Neural crest cell (in vitro differentiated cells): ENCODE measurements at places on chromosomes 11 and 22. TPM values are rescaled to one million over a fixed set of nuclear protein-coding genes. Genes with fewer than 3 reads are reported as not detected.
A peak's percentile ranks its signal among the peaks of the same experiment; 100 is the strongest.

TIMP3 gene
- total RNA-seq: 20.7 and 21.6 TPM in 2 replicates

OR52A1 gene
- not detected in 2 replicates for total RNA-seq

CENATAC gene
- total RNA-seq: 32.5 and 35.1 TPM in 2 replicates

OR8A1 gene
- total RNA-seq: not detected in 2 replicates

POTEH gene
- not detected in 2 replicates for total RNA-seq

OR51B5 gene
- total RNA-seq: 0.21 TPM in 1 of 2 replicates, not detected in the other

TEX12 gene
- total RNA-seq: 0.41 TPM in 1 of 2 replicates, not detected in the other

RTN4RL2 gene
- 2.4 and 3.4 TPM in 2 replicates for total RNA-seq

DMC1 gene
- total RNA-seq: 8.1 and 9.0 TPM in 2 replicates

KCTD21 gene
- 6.4 and 8.4 TPM in 2 replicates for total RNA-seq

DNA sequence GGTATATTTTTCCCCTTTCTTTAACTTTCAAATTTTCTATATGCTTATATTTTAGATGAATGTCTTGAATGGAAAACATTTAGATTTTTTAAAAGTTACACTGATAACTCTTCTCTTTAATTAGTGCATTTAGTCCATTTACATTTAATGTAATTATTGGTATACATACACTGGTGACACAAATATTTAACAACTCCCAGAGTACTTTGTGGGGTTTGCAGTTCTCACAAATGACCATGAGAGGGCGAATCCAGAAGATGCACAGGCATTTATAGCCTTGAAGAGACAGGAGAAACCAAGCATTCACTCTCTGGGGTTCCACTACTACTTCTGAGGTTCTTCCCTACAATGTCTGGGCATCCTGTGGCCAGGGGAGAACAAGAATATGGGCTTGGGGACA lies 125.1 kb downstream of the TIMP3 start:
- H3K27me3 ChIP-seq: no peaks in the 10 kb centered on the region
- no peak for DNase-seq
- H3K4me3 ChIP-seq: no peak overlapping the region
- H3K4me1 ChIP-seq: no peaks in the 10 kb centered on the region

DNA sequence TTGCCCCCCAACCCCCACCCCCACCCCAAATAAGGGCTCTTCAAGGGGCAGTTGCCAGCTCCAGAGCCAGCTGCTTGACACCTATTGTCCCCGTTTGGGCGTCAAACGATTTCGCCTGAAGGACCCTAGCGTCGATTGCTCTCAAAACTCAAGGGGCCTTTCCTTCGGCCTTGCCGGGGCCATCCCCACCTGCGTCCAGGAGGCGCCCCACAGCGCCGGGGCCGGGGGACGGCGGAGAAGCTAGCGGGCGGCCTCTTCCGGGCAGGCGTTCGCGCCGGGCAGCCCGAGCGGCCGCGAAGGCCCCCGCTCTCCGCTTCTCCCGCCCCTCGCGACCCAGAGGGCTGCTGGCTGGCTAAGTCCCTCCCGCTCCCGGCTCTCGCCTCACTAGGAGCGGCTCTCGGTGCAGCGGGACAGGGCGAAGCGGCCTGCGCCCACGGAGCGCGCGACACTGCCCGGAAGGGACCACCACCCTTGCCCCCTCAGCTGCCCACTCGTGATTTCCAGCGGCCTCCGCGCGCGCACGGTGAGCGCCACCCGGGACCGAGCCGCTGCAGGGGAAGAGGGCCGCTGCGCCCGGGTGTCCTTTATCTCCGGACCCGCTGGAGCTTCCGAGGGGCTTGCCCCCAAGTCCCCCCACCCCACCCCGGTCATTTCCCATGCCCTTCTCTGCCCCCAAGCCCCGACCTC lies at the start of gene CAPRIN1:
TSS of gene CAPRIN1 (plus strand) at position 383 of the 687 bp plus-strand sequence. CDS start 690 bp downstream, outside the sequence.
- peak within 1 kb of the TSS; percentile 99 for H3K27ac ChIP-seq
- peaks cover 35% of the 10 kb centered on the region for H3K4me1 ChIP-seq

- no peaks in the 10 kb centered on the region for H3K36me3 ChIP-seq
- no peaks in the 10 kb centered on the region for H3K27me3 ChIP-seq
- H3K4me1 ChIP-seq: no peaks in the 10 kb centered on the region
- H3K27ac ChIP-seq: no peak overlapping the region
- no peak overlapping the region for H3K4me3 ChIP-seq
Observed at GRCh38 chr22:34324763-34325162, 404.5 kb upstream of the LARGE1 start.

GRCh38 chr11:5297721-5298323 lies 3.9 kb downstream of the OR51B4 start:
- no peak for DNase-seq
- H3K36me3 ChIP-seq: no peaks in the 10 kb centered on the region
- H3K4me1 ChIP-seq: no peaks in the 10 kb centered on the region

DNA sequence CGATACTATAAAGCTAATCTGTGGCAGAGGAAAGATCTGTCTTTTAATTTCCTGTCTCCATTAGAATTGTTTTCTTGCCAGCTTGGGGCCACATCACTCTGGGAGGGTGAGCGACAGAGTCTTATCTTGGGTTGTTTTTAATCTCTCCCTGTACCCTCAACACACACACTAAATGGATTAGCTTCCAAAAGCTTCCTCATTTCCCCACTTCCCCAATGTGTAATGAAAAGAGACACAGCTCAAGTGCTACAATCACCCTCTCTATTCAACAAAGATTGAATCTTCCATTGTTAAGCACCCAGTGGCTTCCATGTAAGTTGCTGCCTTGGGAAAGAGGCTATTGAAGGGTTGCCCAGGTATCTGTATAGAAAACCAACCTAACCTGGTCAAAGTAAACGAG lies 6.1 kb upstream of the ASCL3 start:
- no peak overlapping the region for H3K27ac ChIP-seq
- no peaks in the 10 kb centered on the region for H3K4me1 ChIP-seq
- no peaks in the 10 kb centered on the region for H3K27me3 ChIP-seq
- no peak overlapping the region for H3K4me3 ChIP-seq
- no peak for DNase-seq

GRCh38 chr11:12164061-12165014 lies 53.9 kb downstream of the MICAL2 start:
- no peaks in the 10 kb centered on the region for H3K36me3 ChIP-seq
- no peak overlapping the region for H3K4me3 ChIP-seq
- H3K27me3 ChIP-seq: no peaks in the 10 kb centered on the region
- H3K27ac ChIP-seq: no peak overlapping the region
- peaks cover 14% of the 10 kb centered on the region for H3K4me1 ChIP-seq

GRCh38 chr22:19875061-19875530 lies 20.4 kb upstream of the GNB1L start:
- no peaks in the 10 kb centered on the region for H3K36me3 ChIP-seq
- H3K4me1 ChIP-seq: peaks cover 6% of the 10 kb centered on the region
- no peak overlapping the region for H3K4me3 ChIP-seq
- DNase-seq: no peak

DNA sequence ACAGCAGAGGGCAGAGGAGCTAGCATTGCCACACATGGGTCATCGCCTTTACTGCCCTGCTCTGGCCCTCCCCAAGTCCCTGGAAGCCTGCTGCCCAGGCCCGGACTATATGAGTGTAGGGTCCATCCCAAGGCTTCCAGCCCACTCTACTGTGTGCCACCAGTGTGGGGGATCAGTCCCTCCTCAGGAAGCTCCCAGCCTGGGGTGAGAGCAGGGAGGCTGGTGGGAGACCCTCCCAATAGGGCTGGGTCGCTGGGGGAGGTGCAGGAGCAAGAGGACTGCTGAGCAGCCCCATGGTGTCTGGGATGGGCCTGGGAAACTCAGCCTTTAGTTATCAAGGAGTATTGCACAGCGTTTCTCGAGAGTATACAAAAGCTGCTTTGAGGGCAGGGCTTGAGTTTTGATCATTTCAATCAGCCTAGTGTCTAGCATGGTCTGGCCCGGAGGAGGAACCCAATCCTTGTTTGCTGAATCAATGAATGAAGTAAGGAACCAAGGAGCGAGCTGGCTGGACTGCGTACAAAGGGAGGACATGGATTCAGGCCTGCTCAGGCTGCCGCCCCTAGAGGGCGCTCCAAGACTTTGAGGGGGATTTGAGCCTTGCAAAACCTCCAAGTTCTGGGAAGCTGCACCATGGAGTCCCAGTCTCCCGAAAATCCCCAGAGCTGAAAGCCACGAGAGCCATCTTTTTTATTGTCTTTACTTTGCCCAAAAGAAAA lies 89.0 kb upstream of the PARVA start:
- peak; percentile 92 for DNase-seq
- peaks cover under 1% of the 10 kb centered on the region for H3K27me3 ChIP-seq
- H3K4me1 ChIP-seq: peaks cover 10% of the 10 kb centered on the region
- H3K36me3 ChIP-seq: no peaks in the 10 kb centered on the region
- H3K27ac ChIP-seq: no peak overlapping the region
- no peak overlapping the region for H3K4me3 ChIP-seq

DNA sequence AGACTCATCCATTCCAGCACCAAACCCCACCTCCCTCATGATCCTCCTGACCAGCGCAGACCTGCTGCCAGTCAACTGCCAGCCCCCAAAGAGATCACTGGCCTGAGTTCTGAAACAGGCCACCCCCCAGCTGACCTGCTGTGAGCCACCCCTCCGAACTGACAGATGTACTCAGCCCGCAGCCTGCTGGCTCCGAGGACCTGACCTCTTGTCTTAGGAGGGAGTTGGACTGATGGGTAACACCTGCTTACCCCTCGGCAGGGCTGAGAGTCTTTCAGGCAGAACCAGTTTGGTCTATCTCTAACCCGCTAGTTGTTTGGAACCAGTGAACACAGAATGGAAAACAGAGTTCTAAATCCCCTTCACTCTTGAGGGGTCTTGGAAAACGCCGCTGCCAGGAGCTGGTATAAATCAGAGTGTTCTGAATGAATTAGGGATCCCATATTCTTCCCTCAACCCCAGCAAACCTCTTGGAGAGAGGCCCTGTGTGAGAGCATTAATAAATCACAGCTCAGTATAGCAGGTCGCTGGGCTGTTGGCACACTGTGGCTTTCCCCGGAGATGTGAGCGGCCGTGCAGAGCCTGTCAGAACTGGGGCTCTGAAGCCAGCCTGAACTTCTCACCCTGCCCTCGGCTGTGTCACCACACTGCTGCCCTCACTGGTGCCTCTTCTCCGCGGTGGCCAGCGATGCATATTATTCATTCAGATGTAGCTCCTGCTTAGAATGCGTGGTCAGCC lies 165.1 kb upstream of the NCAM1 start:
- peak overlapping the region; percentile 94 for H3K27ac ChIP-seq
- DNase-seq: no peak
- peaks cover 48% of the 10 kb centered on the region for H3K4me1 ChIP-seq
- H3K4me3 ChIP-seq: peak overlapping the region; percentile 2
- H3K36me3 ChIP-seq: no peaks in the 10 kb centered on the region
- H3K27me3 ChIP-seq: no peaks in the 10 kb centered on the region

- no peaks in the 10 kb centered on the region for H3K36me3 ChIP-seq
- H3K27me3 ChIP-seq: no peaks in the 10 kb centered on the region
- no peak overlapping the region for H3K27ac ChIP-seq
- H3K4me3 ChIP-seq: no peak overlapping the region
- no peak for DNase-seq
- peaks cover 37% of the 10 kb centered on the region for H3K4me1 ChIP-seq
Observed at GRCh38 chr11:132050049-132050448, 679.6 kb downstream of the NTM start.

GRCh38 chr11:126619516-126619915 lies 264.0 kb downstream of the ST3GAL4 start:
- no peak for DNase-seq
- no peaks in the 10 kb centered on the region for H3K36me3 ChIP-seq
- H3K27ac ChIP-seq: no peak overlapping the region
- H3K4me3 ChIP-seq: no peak overlapping the region
- H3K27me3 ChIP-seq: no peaks in the 10 kb centered on the region

DNA sequence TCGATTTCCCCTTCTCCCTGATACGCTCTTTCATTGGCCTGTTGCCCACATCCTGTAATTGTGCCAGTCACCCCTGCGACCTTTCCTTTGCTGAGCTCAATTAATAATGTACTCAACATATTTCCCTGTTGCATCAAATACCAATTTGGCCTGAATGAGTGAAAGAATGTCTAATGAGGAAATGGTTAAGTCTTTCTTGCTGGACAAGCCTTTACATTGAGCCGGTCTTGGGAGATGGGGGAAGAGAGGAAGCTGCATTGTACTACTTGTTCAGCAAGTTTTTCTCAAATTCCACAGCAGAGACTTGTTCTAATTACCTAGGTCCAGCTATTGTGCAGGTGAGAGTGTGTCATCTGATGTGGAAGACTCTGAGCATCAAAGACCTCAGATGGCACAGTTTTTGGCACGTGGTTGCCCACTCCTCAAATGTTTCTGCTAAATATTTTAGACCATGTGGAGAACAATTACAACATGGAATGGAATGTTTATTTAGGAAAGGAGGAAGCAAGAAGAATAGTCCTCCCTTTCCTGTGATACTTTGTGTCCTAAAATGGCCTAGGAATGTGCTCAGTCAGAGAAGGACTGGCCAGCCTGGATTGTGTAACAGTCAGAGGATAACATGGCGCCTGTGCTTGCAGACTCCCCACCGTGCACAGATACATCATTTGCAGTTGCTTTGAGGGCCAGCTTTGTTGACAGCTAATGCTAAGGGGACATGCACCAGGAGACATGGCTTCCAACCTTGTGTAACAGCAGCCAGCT lies 129.5 kb upstream of the E2F8 start:
- DNase-seq: no peak
- H3K27me3 ChIP-seq: peaks cover under 1% of the 10 kb centered on the region
- H3K27ac ChIP-seq: no peak overlapping the region

GRCh38 chr22:48318575-48319320 lies 1508.9 kb downstream of the BRD1 start:
- peaks cover 13% of the 10 kb centered on the region for H3K27me3 ChIP-seq
- no peak for DNase-seq
- no peak overlapping the region for H3K4me3 ChIP-seq

GRCh38 chr11:6057452-6057851 lies 26.9 kb upstream of the OR56A1 start:
- H3K4me1 ChIP-seq: no peaks in the 10 kb centered on the region
- H3K36me3 ChIP-seq: no peaks in the 10 kb centered on the region
- H3K4me3 ChIP-seq: no peak overlapping the region

- H3K36me3 ChIP-seq: peaks cover 16% of the 10 kb centered on the region
- H3K4me1 ChIP-seq: peaks cover 7% of the 10 kb centered on the region
- H3K27me3 ChIP-seq: no peaks in the 10 kb centered on the region
- DNase-seq: no peak
- no peak overlapping the region for H3K4me3 ChIP-seq
Observed at GRCh38 chr22:44895296-44896055, 114.3 kb downstream of the PHF21B start.

GRCh38 chr11:108223348-108224149 lies 682 bp downstream of the ATM start:
- no peak overlapping the region for H3K27ac ChIP-seq
- DNase-seq: no peak
- no peak overlapping the region for H3K4me3 ChIP-seq
- H3K4me1 ChIP-seq: peaks cover 26% of the 10 kb centered on the region
- peaks cover under 1% of the 10 kb centered on the region for H3K36me3 ChIP-seq
- no peaks in the 10 kb centered on the region for H3K27me3 ChIP-seq

DNA sequence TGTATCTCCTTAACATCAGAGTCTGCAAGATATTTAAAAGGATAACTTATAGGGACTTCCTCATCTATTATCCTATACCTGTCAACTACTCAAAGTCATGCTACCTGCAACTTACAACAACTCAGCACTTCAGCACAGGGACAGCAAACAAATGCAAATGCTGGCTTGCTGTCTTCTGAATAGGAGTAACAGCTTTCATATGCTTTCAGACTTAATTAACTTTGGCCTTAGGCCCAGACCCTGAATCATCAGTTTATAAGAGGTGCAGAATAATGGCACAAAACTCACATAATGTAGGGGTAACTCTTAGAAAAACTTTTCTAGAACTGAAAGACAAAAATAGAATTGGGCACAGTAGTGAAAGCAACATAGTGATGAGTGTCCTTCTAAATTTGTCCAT lies 953.4 kb downstream of the DLG2 start:
- no peaks in the 10 kb centered on the region for H3K27me3 ChIP-seq
- H3K27ac ChIP-seq: no peak overlapping the region
- no peaks in the 10 kb centered on the region for H3K36me3 ChIP-seq
- DNase-seq: no peak
